ENCODE measurements at places on chromosomes 12 and 14. TPM values are rescaled to one million over a fixed set of nuclear protein-coding genes. Genes with fewer than 3 reads are reported as not detected.
A peak's percentile ranks its signal among the peaks of the same experiment; 100 is the strongest.

BCAT1 gene
- total RNA-seq: 71.1 TPM

GRCh38 chr12:32047357-32048212 is 59.1 kb upstream of the BICD1 start:
- no peak for DNase-seq

ABCB9 gene
- total RNA-seq: 7.0 TPM

DNA sequence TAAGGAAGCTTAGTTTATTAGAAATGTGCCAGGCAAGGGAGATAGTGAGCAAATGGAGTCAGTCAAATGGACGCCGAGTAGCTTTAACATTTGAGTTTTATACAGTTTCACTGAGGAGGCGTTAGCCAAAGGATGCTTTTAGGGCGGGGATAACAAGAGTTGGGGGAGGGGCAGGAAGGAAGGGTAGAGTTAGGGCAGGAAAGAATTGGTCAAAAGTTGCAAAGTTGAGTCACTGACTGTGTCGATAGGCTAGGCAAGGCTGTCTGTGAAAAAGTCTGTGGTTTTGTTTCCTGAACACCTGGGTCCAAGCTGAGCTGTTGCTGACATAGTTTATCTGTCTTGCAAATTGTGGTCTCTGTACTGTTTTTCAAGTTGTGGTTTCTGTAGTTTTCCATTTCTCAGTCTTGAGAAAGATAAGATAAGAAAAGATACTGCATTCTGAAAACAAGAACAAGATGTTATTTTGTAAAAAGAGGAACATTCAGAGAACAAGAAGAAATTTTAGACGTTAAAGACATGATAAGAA is 62.6 kb upstream of the RESF1 start:
- DNase-seq: peak; percentile 90

ZNF641 gene
- total RNA-seq: 13.4 TPM

SPTB gene
- total RNA-seq: 0.70 TPM

GRCh38 chr12:202081-202731 is 11.8 kb downstream of the SLC6A12 start:
- no peak for DNase-seq

DNA sequence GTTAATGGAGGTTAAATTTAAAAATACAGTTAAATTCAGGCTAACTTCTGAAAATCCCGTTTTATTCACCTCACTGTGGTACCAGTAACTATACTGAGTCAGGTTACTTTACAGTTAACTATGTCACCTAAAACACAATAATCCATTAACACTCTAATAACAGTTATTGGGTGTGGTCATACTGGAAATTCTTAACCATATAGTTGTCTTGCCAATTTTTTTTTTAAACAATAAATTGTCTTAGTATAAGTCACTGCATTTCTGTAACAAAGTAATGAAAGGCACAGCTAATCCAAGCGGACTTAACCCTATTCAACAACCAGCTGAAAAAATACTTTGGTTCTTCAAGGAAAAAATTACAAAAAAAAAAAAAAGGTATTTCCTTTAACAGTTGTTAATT is 16.2 kb upstream of the PHLDA1 start:
- DNase-seq: no peak

ACOT4 gene
- total RNA-seq: 5.2 TPM

LARP4 gene
- total RNA-seq: 66.1 TPM

EPYC gene
- not detected for total RNA-seq

DNA sequence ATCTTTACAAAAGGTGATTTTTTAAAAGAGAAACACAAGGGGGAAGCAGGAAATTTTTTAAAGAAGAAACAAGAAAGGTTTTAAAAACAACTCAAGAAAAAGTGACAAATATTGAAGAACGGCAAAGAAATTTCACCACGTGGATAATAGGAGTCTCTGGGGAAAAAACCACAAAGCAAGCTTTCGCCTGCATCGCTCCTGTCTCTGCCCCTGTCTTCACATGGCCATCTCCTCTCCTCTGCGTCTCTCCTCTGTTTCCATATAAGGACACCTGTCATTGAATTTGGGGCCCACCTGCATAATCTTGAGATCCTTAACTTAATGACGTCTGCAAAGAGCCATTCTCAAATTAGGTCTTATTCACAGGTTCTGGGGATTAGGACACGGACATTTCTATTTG is 175.8 kb downstream of the ETV6 start:
- DNase-seq: no peak

LRRC74A gene
- total RNA-seq: not detected

DNA sequence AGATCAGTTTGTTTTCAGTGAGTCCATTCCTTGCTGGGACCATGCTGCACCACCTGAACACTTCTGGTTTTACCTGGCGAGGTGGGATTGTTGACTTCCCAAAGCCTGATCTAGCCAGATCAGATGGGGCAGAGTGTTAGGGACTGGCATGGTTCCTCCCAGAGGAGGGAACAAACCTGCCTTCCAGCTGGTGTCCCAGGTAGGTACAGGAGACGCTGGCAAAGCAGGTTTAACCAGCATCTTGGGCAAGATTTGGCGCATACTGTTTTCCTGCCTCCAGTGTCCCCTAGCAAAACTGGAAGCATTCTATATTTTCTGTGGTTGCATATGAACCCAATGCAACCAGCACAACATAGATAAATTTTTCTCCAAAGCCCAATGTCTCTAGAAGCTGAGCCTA is 14.6 kb upstream of the FOS start:
- DNase-seq: no peak

- no peak for DNase-seq
Measured at GRCh38 chr12:64587447-64587846, 22.8 kb upstream of the RASSF3 start.

DNA sequence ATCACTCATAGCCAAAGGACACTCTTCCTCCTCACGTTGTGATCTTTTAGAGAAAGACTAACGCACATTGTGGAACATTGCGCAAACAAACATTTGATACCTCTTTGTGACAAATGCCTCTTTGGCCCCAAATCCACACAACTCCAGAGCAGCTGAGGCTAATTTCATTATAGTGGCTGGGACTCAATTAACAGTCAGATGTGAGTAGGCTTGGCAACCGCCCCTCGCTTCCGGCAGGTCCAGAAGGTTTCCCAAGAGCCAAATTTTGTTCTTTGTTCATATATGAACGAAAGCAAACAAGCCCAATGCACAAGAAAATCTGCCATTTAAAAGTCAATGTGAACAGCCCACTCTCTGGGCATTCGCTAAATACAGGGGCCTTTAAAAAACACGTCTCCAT is 273.9 kb downstream of the GLT1D1 start:
- no peak for DNase-seq

All from activated T-cell treated with anti-CD3 and anti-CD28 coated beads, Interleukin-2, amount 50 U/mL, for 72 hours (primary cell).